ENCODE measurements at places on chromosomes 3 and 15. TPM values are rescaled to one million over a fixed set of nuclear protein-coding genes. Genes with fewer than 3 reads are reported as not detected.

GRCh38 chr3:101829874-101830273, 19.4 kb upstream of the NFKBIZ start:
- DNase-seq, result no peak

DNA sequence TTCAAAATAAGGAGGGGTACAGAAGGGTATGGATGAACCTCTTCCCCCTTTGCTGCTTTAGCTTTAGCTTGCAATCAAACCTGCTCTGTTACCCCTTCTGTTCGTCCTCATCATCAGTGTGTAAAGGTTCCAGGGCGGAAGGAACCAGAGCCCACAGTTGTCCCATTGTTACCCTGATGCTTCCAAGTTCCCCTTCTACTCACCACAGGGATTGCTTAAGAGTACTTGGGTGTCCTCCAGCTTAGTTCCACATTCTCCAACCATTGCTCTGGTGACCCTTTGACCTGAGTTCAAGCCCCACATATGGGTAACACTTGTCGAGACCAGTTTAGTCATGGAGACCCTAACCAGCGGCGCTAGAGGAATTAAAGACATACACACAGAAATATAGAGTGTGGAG, 1080.1 kb upstream of the ALCAM start:
- DNase-seq, result no peak

DNA sequence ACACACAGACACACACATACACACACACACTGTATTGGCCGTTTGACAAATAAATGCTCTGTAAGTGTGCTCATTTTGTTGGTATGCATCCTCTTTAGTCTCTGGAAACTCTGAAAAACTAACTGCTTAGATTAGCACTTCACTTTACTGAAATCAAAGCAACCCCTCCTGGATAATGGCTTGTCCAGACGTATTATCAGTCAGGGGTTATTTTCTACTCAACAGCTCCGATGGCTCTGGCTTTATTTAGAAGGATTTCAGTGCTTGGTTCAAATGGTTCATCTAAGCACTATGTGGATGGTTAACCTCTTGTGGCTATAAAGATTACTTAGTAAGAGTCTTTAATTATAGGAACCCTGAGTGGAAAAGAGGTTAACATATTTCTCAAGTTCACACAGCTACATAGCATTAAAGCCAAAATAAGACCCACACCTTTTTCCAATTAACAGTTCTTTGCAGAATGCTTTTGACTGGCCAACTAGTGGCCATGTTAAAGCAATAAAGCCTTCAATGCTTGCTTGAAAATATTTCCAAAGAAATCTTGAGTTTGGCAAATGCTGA, 516.1 kb upstream of the NAALADL2 start:
- DNase-seq, result no peak

DNA sequence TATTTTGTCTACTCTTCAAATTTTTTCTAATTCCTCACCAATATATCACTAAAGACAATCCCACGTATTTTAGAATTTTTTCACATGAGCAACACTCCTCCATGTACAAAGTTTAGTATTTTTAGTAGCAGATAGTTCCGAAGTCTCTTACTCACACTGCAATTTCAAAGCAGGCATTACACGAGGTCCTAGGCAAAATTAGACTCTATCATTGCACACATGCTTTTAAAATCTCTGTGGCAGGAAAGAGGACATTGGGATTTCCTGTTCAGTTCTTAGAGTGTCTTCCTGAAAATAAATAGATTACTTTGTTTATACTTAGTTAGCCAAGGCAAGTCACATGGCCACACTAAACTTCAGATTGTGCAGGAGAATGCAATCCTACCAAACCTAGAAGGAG, 847.7 kb downstream of the ROBO2 start:
- no peak for DNase-seq

GRCh38 chr15:85034276-85034675, 52.6 kb downstream of the PDE8A start:
- no peak for DNase-seq

GRCh38 chr3:127751163-127751621, 71.1 kb downstream of the MGLL start:
- no peak for DNase-seq

DNA sequence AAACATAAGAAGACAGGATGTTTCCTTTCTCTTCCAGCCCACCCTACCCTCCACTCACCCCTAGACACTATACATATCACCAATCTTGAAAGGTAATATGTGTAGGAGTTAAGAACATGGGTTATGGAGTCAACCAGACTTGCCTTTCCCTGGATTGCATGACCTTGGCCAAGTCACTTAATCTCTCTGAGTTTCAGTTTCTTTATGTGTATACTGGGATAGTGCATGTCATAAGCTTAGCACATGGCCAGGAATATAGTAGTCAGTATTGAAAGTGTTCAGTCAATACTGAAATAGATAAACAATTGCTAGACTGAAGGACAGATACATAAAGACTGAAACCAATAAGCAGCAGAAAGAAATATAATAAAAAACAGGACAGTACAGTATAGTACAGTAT, 283.2 kb upstream of the STT3B start:
- no peak for DNase-seq

DNA sequence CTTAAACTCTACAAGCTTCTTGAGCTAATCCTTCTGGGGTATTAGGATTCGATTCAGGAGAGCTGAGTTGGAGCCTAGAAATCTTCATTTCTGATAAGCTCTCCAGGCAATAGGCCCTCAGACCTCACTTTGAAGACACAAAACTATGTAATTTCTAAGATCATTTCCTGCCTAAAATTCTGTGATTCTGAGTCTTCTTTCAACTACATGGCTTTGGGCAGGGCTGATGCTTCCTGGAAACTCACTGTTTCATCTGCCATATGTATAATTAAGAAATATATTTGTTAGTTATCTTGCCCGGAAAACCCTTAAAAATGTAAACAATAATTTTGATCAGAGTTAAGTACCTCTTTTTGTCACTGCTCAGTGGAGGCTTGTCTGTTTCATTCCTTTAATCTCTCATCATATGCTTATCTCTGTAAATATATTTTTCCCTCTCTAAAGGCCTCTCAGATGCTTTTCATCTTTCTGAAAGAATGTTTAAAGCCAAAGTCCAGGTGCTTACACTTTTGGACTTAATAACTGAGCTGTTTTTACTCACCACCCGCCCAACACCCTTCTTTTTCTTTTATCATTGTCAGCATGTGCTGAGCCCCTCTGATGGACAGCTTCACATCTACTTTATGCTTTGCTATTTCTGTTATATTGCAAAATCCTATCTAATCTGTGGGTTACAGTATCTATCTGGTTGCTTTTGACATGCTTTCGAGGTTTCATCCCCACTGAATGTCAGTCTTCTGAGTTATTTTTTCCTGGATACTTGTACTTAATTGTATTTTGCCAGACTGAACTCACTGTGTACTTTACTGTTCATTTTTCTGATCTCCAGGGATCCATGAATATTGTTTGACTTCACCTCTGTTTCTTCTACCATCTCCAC, 38.2 kb downstream of the FILIP1L start:
- no peak for DNase-seq

GRCh38 chr3:55655544-55655943, 168.4 kb upstream of the WNT5A start:
- no peak for DNase-seq

GRCh38 chr3:39639344-39640236, 169.8 kb upstream of the MYRIP start:
- DNase-seq, result no peak

GRCh38 chr15:38471974-38472373, 18.0 kb downstream of the FAM98B start:
- no peak for DNase-seq

GRCh38 chr3:126834596-126835471, 130.8 kb downstream of the CHCHD6 start:
- no peak for DNase-seq

- no peak for DNase-seq
Measured at GRCh38 chr15:26572602-26573350, 200.1 kb downstream of the GABRB3 start.

DNA sequence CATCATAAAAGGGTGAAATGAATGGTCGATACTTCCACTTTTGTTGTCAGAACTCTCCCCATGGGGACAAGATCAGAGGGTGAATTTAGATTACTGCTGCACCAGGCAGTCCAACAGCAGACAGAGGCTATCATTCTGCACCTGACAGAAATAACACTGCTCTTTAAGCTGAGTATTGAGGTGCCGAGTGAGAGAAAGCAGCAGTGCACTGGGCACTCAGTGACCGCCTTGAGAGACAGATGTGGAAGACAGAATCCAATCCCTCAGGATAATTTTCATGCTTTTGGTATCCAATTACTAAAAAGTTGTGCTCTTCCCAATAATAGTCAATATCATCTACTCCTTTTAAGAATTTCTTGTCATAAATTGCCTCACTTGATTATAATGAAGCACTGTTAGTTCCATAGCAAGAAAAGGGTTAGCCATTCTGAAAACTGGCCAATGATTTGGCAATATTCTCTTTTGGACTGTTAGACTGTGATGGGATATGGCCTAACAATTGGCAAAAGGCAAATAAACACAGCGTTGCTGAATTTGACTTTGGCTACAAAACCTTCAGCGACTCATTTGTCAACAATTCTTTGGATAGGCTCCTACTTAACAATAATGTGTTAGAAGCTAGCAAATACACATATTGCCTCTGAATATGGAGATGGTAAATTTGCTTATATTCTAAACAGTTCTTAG, 5.5 kb downstream of the FGF7 start:
- DNase-seq, result no peak

DNA sequence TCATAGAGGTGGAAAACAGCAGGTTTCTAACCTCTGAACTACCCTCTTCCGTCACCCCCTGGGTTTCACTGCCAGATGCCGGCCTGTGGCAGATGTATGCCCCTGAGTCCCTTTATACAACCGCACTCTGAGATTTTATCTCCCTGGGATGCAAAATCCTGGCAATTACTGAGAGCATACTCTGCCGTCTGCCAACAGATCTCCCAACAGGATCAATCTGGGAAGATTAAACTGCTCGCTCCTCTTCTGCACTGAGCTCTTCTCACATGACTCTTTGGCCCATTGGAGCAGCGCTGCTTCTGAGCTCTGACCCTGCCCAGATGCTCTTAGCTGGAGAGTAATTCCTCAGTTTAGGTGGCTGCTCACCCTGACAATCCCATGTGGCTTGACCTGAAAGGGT, 133.2 kb downstream of the LIPC start:
- no peak for DNase-seq

DNA sequence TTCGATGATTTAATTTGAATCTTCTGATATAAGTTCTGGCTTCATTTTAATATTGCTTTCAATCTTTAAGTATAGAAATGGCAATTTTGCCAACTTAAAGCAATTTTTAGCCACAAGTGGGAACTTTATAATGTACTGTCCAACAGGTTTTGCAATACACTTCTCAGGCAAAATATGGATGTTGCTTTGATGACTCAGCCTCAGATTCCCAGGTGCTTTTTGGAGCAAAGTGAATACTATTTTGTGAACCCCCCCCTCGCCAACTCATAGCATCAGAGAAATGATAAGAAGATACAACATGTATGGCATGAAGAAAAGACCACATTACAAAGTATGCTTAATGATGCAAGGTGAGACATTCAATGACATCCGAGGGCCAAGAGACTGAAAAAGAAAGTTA, 158.1 kb downstream of the GABRB3 start:
- DNase-seq, result no peak

DNA sequence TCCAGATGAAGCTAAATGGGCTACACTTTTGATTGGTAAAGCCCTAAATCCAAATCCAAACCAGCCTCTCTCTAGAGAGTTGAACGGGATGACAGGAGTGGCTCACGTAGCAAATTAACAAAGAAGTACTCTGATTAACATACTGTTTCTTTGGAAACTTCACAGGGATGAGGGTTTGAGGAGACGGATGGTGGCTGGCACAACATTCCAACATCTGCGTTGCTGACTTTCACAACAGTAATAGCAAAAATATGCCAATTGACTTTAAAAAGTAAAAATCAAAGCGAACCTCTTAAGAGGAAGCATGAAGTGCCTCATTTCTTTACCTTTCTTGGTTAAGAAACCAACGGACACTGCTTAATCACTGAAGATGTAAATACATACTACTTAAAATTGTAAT, 181.4 kb downstream of the TBL1XR1 start:
- DNase-seq, result no peak

DNA sequence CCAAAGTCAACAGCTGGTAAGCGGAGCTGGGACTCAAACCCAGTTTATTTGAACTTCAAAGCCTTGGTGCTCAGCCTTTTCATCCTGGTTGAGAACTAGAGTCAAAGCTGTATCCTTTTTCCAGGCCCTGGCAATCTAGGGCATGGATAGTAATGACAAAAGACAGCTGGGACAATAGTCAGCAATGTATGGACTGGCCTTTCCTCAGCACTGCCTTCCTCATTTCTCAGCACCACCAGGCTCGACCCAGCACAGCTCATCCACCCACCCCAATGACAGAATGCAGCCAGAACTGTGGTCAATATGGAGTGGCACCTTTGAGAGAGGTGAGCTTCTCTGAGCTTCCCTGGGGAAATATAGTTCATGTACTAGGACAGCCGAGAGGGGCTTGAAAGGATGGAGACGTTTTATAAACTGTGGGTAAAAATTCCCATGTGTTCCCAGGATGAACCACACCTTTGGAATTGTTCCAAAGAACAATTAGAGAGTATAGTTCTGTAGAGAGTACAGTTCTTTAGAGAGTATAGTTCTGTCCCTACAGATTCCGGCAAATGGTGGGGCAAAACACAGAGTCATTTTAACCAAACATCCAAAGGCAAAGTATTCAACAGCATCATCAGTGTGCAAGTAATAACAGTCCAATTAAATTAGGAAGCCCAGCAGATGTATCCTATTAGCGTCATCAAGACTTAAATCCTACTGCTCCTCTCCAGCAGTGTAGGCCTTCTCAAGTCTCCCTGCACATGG, 30.2 kb upstream of the IREB2 start:
- DNase-seq, result no peak

DNA sequence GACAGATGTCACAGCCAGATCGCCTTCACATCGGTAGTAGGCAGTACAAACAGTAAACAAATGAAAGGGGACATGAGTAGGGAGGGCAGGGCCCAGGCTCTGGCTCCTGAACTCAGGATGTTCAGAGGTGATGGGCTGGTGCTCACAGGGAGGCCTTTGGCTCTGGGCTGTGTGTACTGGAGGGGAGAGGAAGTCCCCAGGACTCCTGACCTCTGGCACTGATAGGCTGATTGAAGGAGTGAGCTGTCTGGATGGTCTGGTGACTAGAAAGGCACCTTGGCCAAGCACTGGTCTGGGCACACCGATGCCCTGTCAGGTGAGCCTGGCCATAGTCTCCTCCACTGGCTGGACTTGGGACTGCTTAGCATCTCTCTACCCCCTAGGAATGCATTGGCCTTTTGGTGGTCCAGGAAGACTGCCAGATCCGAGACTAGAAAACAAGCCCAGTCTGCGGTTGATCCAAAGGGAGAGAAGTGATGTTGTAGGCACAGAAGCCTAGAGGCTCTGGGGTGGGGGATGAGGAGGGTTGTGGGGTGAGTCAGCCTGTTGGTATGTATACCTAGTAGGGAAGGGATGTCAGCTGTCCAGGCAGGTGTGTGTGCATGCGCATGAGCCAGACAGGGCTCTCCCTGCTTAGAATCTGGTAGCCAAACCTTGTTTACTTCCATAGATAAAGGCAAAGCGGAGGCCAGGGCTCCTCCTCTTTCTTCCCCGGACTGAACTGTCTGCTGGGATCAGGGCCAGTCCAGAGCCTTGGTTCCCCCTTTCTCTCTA, 1.9 kb downstream of the SPINT1 start:
- DNase-seq, result no peak

GRCh38 chr3:55307622-55308021, 179.5 kb downstream of the WNT5A start:
- DNase-seq, result no peak

FGD5 gene
- not detected for total RNA-seq

DET1 gene
- 1.8 TPM for total RNA-seq

HMG20A gene
- total RNA-seq, result 36.4 TPM

OXTR gene
- 1.3 TPM for total RNA-seq

NOX5 gene
- total RNA-seq, result not detected
